ENCODE measurements at places on chromosomes 16 and 17. TPM values are rescaled to one million over a fixed set of nuclear protein-coding genes. Genes with fewer than 3 reads are reported as not detected.

TRPV3 gene
- total RNA-seq, result 5.5 TPM

HIGD1B gene
- not detected for total RNA-seq

ITGAD gene
- not detected for total RNA-seq

TMEM114 gene
- total RNA-seq, result not detected

PER1 gene
- 74.1 TPM for total RNA-seq

SLC38A8 gene
- total RNA-seq, result 0.34 TPM

TBC1D3I gene
- 0.07 TPM for total RNA-seq

RPS6KB1 gene
- 29.2 TPM for total RNA-seq

CPNE7 gene
- total RNA-seq, result 3.1 TPM

LRRC75A gene
- total RNA-seq, result under 0.01 TPM

KRT27 gene
- total RNA-seq, result not detected

SEPTIN12 gene
- total RNA-seq, result not detected

ZNF207 gene
- 44.8 TPM for total RNA-seq

All from nasal cavity respiratory epithelium epithelial cell of viscerocranial mucosa (primary cell).